ENCODE measurements at places on chromosomes 11 and 22. TPM values are rescaled to one million over a fixed set of nuclear protein-coding genes. Genes with fewer than 3 reads are reported as not detected.

Gene C11orf42
- total RNA-seq = not detected

Gene FOSL1
- total RNA-seq = 176 TPM

Gene TUBA8
- 0.52 TPM for total RNA-seq

Gene MOV10L1
- not detected for total RNA-seq

Gene RBMXL2
- total RNA-seq = not detected

Gene CSRP3
- total RNA-seq = not detected

Data from A549 treated with DMSO at 1 μM for 4 hours (cell line).